ENCODE measurements at places on chromosomes 7 and 10.

GRCh38 chr7:91910171-91910570 lies 29.7 kb upstream of the MTERF1 start:
- DNase-seq, result no peak

- no peak for DNase-seq
These were observed 451 bp downstream of the SRRT start for GRCh38 chr7:100875356-100875751.

DNA sequence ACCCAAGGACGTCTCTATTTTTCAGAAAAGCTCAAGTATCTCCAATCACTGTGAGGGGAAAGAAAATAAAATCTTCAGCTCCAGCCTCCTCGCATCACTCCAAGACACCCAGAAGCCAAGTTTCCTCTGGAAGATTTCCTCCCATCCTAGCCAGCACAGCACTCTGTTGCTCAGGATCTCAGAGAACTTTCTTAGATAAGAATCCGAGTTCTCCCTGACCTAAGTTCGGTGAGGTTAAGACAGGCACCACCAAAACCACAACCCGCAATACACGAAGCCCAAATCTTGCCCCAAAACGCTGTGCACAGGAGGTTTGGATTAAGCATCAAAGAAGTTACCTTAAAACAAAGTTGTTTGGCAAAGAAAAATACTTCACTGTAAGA lies 4.2 kb downstream of the FAM53B start:
- no peak for DNase-seq

DNA sequence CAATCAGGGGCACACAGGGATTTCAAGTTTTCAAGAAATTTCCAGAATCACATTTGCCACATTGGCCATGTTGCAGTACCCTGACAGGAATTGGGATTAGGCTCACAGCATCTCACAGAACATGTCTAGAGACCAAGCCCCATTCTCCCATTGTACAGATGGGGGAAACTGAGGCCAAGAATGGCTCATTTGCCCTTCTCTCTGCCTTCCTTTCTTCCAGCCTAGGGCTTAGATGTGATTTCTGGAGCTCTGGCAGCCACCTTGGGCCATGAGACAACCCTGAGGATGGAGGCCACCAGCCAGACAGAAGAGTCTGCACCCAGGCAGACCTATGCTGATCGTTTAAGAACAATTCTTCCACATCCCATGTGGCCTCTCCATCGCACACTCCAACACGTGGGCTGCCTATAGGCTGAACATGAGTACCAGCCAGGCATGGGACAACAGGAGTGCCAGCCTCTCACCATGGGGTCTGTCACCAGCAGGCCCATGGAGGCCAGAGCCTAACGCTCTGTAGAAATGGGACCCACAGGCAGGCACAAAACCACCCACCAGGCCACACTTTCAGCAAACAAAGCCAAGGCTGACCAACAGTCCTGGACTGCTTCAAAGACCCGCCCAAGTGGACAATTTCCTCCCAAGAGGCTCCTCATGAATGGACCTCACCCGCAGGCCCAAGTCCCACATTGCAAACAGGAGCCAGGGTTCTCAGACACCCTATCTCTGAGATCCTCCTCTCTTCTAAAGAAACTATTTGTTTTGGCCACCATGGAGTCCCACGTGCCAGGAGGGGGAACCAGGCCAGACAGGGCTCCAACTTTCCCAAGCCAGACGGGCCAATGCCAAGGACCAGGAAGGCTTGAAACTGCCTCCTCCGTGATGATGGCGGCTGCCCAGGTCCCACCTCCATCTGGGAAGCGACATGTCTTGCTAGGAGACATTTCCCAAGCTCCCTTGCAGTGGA lies 20.7 kb downstream of the PDGFA start:
- no peak for DNase-seq

GRCh38 chr7:47327698-47328391 lies 254.1 kb downstream of the TNS3 start:
- peak; percentile 92 for DNase-seq

DNA sequence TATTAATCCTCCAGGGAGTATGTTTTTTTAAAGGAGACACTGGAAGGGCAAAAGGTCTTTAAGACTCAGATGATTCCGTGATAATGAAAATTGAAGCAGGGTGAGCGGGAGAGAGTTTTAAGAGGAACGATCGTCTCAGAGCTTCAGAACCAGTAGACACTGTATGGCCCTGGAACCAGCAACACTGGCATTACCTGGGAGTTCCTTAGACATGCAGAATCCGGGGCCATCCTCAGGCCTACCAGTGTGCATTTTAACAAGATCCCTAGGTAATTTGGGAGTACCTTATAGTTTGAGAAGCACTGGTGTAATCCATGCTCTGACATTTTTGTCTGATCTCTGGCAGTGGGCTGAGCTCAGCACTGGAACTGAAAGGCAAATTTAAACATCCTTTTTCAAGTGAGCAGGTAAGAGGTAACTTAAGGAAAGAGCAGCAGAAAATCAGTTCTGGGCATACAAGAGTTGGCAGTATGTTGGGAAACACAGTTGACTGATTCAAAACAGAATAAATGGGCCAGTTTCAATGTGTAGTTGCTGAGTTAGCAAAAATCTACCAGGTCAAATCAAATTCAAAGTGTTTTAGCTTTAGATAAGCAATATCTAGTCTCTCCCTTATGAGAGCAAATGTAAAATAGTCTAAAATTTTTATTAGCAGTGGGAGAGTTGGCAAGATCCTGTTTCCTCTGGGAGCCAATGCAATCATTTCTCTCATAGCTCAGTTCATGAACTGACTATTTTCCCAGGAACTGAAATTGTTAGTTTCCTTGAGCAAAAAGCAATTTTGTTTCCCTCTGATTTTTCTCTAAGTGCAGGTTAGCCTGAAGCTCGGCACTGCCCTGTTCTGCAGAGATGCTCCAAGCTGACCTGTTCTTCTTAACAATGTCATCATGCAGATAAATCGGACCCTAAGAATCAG lies 97.2 kb upstream of the ELMO1 start:
- DNase-seq, result no peak

GRCh38 chr7:121414436-121414835 lies 18.3 kb upstream of the FAM3C start:
- no peak for DNase-seq

DNA sequence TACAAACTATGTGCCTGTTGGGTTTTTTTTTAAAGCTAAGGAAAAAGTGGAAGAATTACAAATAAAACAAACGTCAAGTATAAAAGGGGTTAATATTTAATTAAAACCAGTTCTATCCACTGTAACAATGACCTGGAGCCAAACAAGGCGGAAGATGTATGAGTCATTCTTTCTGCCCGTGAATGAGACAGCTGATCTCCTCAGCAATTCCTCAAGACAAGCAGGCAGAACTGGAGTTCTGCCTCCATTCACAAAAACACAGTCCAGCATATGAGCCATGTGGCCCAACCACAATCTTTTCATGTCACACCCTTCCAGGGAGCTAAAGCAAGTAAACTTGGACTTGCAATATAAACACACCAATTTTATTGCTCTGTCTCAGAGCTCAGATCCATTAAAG lies 8.4 kb downstream of the ETV1 start:
- DNase-seq, result peak; percentile 42

DNA sequence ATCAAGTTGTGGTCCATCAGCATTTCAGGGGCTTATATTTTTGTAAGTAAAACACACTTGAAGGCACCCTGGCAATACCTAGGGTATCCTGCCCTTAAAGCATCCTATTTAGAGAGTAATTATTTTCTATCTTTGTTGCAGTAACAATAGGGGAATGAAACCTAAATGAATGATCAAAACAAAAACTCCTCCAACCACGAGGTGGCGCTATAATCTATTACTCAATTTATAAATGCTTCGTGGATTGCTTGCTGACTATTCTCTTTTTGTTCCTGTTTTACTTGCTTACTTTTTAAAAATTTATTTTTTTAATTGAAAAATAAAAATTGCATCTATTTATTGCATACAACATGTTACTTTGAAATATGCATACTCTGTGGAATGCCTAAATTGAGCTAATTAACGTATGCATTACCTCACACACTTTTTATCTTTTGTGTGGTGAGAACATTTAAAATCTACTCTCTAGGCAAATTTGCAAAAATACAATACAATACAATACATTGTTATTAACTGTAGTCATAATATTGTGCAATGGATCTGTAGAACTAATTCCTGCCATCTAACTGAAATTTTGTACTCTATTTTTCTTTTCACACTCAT lies 147.7 kb upstream of the BMPER start:
- peak; percentile 69 for DNase-seq

GRCh38 chr10:133608855-133609254 lies 17.7 kb downstream of the FRG2B start:
- peak; percentile 44 for DNase-seq

- no peak for DNase-seq
These were observed 469.9 kb downstream of the GALNT17 start for GRCh38 chr7:71601851-71602250.

GRCh38 chr7:16741676-16742075 lies 11.9 kb upstream of the TSPAN13 start:
- no peak for DNase-seq

GRCh38 chr10:8059191-8059936 lies 4.9 kb downstream of the GATA3 start:
- DNase-seq, result no peak

DNA sequence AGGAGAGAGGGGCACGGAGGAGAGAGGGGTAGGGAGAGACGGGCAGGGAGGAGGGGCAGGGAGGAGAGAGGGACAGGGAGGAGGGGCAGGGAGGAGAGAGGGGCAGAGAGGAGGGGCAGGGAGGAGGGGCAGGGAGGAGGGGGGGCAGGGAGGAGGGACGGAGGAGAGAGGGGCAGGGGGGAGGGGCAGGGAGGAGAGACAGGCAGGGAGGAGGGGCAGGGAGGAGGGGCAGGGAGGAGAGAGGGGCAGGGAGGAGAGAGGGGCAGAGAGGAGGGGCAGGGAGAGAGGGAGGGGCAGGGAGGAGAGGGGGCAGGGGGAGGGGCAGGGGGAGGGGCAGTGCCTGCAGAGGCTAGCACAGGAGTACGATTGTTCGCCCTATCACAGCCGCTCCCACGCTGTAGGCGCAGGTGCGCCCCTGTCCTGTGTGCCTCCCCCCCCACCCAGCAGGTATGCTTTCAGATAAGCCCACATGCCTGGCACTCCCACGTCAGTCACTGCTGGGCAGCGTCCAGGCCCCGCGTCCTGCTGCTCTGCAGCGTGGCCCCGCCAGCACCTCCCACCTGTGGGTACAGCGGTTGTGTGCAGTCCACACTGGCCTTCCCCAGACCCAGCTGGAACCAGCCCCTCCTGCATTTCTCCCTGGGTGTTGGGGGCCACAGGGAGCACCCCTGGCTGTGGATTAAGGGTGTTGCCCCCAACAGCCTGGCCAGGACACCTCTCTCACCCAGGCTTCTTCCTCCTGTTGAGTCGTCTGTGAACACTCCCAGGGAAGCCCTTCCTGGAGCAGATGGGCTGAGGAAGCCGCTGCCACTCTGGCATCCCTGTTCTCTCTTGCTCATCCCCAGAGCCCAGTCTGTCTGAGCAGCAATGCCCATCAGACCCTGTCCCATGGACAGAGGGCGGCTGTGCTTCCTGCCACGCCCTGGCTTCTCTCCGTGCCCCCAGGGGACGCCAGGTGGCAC lies 10.8 kb downstream of the NKX6-2 start:
- peak; percentile 97 for DNase-seq

DNA sequence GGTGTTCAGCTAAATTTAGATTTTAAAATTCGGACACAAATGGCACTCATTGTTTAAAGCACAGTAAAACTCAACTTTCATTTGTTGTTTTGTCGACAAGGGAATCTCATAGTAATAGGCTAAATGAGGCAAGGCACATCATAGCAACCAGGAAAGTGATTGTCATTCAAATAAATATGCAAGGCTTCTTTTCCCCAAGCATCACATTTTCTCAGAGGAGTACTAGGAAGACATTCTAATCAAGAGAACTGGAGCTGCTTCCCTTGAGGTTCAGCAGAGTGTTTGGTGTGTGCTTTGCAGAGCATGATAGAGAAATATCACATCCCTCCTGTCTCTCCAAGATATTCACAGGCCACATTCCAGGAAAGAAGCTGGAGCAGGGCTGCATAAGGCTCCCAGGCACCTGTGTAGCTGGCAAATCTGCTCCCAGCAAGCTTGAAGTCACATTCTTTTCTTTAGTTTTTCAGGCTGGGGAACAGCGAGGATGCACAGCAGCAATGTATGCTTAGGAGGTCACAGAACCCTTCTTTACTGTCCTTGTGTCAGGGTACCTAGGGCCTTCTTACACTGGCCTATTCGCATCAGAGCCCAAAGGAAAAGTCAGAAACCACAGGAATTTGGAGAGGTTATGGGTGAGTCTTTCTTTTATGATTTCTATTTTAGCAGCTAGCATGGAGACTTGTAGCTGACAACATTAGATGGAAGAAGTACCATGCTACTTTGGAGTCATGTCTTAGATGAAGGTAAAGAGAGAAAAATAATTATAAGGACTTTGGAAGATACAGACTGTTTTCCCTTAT lies 95.9 kb upstream of the HDAC9 start:
- DNase-seq, result no peak

DNA sequence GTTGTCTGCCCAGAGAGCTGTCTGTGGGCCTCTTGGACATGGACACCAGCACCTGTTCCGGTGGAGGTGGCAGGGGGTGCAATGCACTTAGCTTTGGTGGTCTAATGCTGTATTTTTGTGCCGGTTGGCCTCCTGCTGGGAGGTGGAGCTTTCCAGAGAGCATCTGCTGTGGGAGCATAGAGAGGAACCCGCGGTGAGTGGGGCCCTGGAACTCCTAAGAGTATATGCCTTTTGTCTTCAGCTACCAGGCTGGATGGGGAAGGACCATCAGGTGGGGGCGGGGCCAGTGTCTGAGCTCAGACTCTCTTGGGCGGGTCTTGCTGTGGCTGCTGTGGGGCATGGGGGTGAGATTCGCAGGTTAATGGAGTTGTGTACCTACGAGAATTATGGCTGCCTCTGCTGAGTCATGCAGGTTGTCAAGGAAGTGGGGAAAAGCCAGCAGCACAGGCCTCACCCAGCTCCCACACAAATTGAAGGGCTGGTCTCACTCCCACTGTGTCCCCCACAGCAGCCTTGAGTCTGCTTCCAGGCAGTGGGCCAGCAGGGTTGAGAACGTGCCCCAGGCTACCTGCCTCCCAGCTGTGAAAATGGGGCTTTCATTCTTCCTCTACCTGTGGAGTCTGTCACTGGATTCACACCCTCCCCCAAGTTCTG lies 29.0 kb downstream of the JAKMIP3 start:
- no peak for DNase-seq

DNA sequence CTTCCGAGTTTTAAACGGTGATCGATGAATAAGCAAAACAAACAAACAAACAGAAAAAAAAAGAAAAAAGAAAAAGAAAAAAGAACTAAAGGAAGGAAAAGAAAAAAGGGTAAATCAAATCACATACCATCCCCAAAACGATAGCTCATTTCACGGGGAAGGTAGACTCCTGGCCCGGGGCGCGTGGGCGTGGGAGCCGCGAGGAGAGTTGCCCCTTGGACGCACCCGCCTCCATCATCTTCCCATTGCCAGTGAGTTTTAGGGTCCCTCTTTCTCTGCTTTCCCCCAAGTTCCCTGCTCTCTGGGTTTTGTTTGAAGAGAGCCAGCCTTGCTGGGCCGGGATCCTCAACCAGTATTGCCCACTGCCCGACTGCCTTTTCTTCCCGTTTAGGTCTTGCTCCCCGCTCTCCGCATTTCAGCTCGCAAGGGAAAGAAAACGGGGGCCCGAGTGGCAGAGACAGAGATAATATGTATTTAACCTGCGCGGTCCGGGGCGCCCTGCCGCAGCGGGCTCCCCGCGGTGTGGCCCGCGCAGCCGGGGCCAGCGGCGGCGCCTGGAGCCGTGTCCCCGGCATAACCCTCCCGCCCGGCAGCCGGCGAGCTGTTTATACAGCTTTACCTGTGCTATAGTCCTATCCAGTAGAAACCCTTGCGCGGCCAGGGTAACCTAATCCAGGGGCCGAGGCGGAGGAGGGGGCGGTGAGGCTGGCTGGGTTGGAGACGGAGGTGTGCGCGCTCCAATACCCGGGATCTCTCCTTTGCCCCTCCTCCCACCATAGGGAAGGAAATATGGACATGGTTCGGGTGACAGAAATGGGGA lies 5.2 kb upstream of the GATA3 start:
- no peak for DNase-seq

Measured in pons (tissue), 1 donor.